Cortex of kidney (tissue), 1 donor: ENCODE measurements at places on chromosomes 3 and 15.

DNA sequence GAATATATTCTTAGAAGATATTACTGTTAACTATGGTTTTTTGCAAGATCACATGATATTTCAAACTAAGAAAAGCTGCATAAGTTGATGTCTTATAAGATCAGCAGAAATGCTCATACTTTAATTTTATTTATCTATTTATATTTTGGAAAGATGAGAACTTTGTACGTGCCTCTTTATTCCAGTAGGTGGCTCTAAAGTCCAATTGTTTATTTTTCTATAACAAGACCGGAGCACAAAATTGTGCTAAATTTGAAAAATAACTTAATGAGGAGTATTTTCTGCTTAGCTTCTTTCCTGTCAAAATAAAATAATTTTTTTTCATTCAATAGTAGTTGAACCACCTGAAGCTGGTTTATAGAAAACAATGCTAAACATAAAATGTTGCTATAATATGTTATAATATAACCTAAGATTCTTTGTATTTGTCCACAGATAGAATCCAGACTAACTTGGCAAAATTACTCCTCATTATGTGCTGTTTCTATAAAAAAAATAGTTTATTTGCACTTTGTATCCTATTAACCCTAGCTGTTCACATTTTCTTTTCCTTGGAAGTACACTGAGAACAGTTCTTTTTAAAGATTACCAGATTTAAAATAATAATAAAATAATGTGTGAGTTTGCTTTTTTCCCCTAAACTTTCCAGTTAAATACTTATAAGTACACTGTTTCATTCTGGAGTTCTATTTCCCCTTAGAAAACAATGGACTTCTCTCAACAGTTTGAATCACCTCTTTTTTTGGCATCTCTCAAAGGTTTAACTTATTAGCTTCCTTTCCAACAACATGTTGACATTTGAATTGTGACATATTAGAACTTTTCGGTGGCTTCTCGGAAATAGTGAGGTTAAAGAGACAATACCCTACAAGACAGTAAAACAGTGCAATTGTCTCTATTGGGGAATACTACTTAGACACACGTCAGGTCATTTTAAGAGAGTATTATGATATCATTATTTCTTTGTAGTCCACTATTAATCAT, 530.0 kb downstream of the MECOM start:
- no peak for DNase-seq

DNA sequence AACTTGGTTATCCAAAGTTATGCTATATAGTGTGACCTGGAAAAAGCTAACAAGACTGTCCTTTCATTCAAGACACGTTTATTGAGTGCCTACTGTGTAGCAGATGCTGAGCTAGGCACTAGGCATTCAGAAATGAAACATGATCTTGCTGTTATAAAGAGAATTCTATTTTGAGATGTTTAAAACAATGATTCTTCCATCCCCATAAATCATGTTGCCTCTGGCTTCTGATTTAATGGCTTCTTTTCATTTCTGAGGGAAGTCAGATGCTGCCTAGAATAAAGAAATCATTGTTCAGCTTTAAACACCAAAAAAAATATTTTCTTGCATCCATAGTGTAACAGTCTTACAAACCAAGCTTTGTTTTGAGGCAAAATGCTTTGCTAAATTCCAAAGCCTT, 620.9 kb upstream of the UBE2E2 start:
- no peak for DNase-seq

- DNase-seq: no peak
These were observed 1.0 kb downstream of the NGRN start for GRCh38 chr15:90266485-90266884.

GRCh38 chr3:10192953-10193691, 28.4 kb downstream of the IRAK2 start:
- DNase-seq: no peak

- DNase-seq: no peak
These were observed 32.7 kb downstream of the SRPRB start for GRCh38 chr3:133838296-133838789.

GRCh38 chr15:86016750-86017149, 62.9 kb upstream of the AGBL1 start:
- DNase-seq: no peak

DNA sequence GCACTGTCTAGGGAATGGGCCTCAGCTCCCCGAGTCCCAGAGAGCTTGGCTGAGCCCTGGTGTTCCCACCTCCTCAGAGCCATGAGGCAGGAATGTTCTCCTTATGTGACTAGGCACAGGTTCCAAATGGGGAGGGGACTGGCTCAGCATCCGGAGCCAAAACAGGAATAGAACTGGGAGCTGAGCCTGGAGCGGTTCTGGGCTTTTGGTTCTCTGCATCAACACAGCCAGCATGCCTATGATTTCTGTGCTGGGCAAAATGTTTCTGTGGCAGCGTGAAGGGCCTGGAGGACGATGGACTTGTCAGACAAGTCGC, at the start of gene FAM131A:
Gene FAM131A, plus strand, starts transcription at position 202 of the 316 bp plus-strand sequence. Its CDS starts 31 bp downstream, at position 233.
- DNase-seq: no peak

DNA sequence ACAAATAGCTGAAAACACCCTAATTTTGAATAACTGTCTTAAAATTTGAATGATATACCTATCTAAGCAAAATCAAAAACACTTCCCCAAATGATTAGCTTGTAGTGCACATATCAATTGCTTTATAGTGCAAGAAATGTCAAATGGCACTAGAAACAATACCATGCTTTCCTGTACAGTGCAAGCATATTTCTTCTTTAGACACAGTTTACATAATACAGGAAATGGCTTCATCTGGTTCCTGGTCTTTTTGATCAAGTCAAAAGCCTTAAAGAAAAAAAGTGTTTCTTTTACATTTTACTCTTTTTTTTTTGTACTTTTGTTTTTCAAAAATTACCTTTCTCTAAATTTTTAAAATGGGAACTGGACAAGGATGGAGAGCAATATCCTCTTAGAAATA, 352.1 kb downstream of the MECOM start:
- no peak for DNase-seq

GRCh38 chr3:2822611-2823010, 287.6 kb downstream of the IL5RA start:
- DNase-seq: no peak

GRCh38 chr15:39794954-39795353, 12.3 kb upstream of the FSIP1 start:
- DNase-seq: no peak

GRCh38 chr3:165390166-165390565, 194.0 kb upstream of the SLITRK3 start:
- DNase-seq: no peak

DNA sequence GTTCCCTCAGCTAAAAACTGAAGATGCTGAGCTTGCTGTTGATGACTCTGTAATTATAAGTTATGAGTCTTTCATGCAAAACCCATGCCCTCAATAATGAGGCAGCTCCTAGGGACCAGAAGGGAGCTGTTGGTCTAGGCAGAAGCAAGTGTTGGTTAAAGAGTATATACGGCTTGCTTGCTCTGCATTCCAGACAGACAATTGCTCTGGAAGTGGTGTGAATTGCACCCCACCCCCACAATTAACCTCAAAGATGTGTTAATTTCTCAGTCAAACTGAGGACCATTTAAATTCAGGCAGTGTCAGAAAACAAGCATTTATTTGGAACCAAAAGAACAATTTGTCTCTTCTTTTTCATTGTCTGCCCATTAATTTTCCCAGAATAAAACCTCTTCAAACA, 163.5 kb upstream of the EOMES start:
- DNase-seq: no peak

DNA sequence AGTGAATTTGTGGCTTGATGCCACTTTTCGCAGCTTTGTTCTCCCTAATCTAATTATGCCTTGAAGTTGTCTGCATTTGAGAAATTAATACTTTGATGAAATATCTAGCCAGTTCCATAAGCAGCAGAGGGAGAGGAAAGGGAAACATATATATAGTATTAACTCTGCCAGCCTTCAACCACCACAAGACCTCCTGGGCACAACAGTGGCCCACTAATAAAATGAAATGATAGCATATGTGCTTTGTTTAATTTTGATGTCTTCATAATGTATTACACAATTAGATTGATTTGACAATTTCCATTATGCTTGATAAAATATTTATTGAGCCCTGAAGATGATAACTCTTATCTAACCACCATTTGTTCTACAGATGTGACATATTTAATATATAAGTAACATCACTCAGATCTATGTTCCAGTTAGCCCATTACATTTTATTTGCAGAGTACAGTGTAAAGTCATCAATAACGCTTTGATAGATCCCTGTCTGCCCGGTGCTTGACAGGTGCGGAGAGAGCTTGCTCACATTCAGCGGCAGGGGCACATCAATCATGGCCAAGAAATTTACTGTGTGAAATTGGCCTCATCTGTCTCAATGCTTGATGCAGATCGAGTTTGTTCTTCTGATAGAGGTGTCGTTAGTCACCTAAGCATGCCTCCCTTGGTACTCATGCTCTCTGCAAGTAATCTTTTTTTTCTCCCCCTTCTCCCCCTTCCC, 187.4 kb downstream of the MECOM start:
- DNase-seq: no peak

GRCh38 chr3:125150525-125151441, 61.8 kb downstream of the SLC12A8 start:
- no peak for DNase-seq

GRCh38 chr3:48472673-48472922, 26.1 kb downstream of the ATRIP start:
- DNase-seq: no peak

GRCh38 chr3:55893045-55893664, 406.0 kb upstream of the WNT5A start:
- DNase-seq: no peak

DNA sequence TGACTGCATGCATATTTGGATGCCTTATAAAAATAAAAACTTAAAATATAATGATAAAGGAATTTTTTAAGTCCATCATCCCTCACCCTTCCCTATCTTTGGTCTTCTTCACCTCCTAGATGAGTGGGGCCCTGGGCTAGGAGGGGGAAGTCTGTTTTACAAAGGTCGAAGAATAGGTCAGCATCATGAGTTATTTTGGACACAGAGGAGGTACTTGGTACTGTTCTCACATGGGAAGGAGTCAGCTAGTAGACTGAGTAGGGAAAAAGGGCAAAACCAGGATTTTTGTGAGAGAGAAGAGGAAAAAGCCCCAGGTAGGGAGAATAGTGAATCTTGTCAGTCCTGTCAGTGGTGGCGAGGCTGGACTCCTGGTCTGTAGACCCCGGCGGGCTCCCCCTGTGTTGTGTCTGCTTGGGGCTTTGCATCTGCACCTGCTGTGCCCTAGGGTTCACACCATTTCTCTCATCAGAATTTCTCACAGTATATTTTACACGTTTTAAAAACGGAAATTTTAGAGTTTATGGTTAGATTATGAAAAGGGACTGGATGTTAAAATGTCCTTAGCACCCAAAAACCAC, 17.2 kb downstream of the GCSAM start:
- DNase-seq: no peak

DNA sequence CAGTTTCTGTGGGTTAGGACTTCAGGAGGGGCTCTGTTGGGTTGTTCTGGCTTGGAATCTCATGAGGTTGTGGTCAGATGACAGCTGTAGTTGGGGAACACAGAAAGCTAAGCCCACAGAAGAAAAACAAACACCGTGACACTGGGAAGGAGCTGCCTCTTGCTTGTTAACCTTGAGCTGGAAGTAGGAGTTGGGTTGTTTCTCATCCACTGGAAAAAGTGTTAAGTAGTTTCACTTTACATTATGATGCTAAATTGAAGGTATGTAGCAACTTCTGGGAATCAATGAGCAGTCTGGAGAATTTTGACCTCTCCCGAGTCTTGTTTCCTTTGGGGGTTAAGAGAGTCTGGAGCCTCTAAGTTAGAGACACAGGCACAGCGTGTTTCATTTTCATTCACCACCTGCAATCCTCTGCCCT, 20.4 kb downstream of the HACD3 start:
- no peak for DNase-seq

DNA sequence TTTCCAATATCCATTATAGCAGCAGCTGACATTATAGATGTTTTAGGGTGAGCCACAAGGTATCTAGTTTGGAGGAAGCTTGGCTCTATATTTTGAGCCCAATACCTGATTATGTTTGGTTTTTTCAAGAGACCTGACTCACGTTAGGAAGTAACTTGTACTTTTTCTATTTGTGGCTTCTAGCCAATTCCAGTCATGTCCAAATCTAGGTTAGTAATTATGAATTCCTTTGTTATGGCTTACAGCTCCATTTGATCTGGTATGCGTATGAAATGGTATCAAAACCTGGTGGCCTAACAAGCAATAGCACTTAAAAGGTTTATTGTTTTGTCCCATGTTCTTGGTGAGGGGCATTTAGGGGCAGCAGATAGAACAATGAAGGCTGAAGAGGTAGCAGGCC, 115.9 kb downstream of the TOP2B start:
- no peak for DNase-seq

GRCh38 chr3:158267015-158267414, 157.1 kb downstream of the RSRC1 start:
- no peak for DNase-seq

DNA sequence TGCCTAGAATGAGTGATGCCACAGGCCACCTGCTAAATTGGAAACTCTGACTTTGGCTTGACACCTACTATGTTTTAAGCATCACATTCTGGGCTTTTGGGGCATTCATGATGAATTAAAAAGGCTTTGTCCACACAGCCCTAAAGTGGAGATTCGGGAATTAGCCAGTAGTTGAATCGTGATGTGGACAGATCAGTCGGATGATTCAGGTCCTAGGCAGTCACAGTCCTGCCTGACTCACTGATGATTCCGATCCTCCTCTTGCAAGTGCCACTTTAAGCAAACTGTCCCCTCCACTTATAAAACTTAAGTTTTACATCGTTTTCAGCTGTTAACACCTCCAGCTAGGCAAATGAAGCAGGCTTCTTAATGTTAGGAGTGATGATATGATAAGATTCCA, 75.3 kb downstream of the SYNPR start:
- no peak for DNase-seq

DNA sequence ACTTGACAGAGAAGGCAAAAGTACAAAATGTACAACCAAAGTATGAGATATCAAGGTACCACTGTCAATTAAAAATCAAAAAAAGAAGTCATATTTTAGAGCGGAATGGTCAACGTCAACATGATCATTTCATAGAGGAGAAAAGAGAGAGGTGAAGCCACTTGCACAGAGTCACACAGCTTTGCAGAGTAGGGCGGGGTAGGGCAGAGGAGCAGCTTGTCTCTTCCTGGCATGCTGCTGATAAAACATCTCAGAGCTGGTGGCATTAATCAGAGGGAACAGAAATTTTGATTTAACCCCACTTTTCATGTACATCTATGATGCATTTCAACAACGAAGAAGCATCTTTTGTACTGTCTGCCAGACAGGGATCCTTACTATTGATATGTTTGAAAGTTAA, 5.2 kb upstream of the IGF1R start:
- no peak for DNase-seq

- no peak for DNase-seq
These were observed 50.6 kb upstream of the NMNAT3 start for GRCh38 chr3:139728414-139728813.

GRCh38 chr15:33448961-33449606, 138.3 kb downstream of the RYR3 start:
- no peak for DNase-seq
